Kidney epithelial cell (primary cell): ENCODE measurements at places on chromosomes 16 and 17.

DNA sequence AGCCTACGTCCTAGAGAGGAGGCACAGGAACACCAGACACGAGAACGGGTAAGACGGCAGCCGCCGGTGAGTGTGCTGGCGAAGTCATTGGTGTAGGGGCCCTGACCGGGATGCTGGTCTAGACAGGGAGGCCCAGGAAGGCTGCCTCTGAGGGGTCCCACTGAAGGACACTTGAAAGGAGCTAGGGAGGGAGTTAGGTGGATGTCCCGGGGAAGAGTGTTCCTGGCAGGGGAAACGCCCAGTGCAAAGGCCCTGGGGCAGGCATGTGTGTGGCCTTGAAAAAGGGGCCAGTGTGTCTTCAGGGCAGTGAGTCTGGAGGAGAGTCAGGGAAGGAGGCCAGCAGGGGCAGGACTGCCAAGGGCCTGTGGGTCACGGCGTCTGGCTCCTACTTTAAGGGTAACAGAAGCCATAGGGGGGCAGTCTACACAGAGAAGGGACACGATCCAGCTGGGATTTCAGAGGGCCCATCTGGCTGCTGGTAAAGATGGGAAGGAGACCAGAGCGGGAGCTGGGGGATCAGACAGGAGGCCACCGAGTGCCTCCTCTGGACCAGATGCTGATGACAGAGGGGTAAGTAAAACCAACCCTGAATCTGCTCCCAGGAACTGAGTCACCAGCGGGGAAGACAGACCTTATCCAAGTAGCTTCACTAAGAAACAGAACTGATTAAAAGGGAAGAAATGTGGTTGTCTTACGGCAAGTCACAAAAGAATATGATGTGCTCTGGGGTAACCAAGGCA is 115.9 kb downstream of the LITAF start:
- DNase-seq = no peak

GRCh38 chr17:34584805-34585416 is 5.5 kb downstream of the TMEM132E start:
- no peak for DNase-seq

GRCh38 chr17:29150161-29150560 is 30.0 kb downstream of the MYO18A start:
- DNase-seq = no peak

GRCh38 chr17:74442670-74443515 is 11.0 kb downstream of the GPRC5C start:
- peak; percentile 50 for DNase-seq

DNA sequence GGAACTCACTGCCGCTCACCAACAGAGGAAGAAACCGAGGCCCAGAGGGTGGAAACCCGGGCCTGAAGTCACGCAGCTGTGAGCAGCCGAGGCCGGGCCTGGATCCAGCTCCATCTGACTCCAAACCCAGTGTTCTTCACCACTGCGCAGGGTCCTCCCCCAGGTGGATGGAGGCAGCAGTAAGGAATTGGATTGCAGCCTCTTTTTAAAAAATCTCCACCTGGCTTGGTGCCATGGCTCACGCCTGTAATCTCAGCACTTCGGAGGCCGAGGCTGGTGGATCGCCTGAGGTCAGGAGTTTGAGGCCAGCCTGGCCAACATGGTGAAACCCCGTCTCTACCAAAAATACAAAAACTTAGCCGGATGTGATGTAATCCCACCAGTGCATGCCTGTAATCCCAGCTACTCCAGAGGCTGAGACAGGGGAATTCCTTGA is 177.2 kb downstream of the FOXL1 start:
- DNase-seq = no peak

- no peak for DNase-seq
Measured at GRCh38 chr17:61695779-61696337, 104.8 kb upstream of the NACA2 start.

DNA sequence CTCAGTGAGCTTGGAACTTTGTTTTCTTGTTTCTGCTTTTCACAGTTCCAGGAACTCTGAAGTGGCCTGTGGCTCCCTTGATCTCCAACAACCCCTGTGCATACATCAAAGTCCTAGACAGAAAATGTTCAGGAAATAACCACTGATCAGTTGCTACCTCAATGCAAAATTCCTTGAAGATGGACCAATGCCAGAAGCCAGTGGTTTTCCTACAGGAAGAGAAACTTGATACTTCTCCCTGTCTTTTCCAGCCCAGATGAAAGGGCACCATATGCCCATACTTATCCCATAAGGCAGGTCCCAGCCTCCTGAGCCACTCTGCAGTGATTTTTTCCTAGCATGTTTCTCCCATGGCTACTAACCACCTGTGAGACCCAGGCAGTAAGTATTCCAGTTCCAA is 12.3 kb upstream of the CDRT4 start:
- DNase-seq = no peak

GRCh38 chr16:26396511-26397235 is 670.1 kb upstream of the C16orf82 start:
- no peak for DNase-seq

DNA sequence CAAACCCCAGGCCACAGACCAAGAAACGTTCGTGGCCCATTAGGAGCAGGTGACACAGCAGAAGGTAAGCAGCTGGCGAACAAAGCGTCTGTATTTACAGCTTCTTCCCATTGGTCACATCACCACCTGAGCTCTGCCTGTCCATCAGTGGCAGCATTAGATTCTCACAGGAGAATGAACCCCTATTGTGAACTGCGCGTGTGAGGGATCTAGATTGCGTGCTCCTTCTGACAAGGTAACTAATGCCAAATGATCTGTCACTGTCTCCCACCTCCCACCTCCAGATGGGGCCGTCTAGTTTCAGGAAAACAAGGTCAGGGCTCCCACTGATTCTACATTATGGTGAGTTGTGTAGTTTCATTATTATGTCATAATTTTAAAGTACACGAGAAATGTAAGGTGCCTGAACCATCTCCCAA is 186.3 kb downstream of the CPPED1 start:
- DNase-seq = no peak

DNA sequence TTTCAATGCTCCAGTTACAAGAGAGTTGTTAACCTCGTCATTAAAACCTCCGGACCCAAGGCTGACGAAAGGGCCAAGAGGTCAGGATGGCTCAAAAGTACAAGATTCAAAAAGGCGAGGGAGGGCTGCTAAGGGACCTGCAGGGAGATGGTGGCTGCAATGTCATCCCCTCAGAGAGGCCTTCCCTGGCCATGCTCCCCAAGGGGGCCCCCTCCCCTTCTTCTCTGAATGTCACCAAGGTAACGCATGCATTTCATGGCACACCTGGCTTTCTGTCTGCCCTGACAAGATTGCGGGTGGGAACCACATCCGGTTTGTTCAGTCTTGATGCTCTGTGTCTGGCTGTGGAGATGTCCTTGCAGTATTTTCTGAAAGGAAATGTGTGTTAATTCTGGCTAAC is 89.9 kb downstream of the C16orf78 start:
- DNase-seq = no peak

GRCh38 chr17:51372345-51373004 is 112.1 kb downstream of the UTP18 start:
- DNase-seq = no peak

DNA sequence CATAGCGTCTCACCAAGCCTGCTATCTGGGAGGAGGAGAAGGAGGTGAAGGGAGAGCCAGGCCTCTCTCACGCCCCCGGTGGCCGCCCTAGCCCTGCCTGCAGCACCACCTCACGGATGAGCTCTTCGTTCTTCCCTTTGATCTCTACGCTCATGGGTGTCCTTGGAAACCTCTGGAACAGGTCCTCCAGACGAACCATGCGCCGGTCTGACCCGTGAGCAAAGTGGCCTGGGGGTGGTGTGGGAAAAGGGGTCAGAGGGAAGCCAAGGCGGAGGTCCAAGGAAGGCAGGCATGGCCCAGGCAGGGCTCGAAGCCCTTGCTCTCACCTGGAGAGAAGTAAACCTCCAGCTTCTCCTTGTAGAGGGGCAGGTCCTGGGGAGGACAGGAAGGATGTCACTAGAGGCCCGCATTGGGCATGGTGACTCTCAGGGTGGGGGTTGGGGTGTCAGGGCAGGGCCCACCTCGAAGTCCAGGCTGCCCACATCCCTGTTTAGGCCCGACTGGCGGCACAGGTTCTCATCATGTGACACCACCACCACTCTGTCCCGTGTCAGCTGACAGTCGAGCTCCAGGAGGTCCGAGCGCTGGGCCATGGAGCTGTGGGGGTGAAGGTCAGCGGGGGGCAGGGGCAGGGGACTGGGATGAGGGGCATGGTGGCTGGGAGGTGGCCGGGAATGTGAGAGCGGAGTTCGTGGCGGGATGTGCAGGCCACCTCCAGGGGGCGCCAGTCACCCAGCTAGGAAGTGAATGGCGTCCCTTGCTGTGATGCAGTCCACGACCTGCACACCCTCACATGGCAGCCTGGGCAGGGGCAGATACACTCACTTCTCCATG is 923 bp downstream of the GDPD3 start:
- DNase-seq = no peak

DNA sequence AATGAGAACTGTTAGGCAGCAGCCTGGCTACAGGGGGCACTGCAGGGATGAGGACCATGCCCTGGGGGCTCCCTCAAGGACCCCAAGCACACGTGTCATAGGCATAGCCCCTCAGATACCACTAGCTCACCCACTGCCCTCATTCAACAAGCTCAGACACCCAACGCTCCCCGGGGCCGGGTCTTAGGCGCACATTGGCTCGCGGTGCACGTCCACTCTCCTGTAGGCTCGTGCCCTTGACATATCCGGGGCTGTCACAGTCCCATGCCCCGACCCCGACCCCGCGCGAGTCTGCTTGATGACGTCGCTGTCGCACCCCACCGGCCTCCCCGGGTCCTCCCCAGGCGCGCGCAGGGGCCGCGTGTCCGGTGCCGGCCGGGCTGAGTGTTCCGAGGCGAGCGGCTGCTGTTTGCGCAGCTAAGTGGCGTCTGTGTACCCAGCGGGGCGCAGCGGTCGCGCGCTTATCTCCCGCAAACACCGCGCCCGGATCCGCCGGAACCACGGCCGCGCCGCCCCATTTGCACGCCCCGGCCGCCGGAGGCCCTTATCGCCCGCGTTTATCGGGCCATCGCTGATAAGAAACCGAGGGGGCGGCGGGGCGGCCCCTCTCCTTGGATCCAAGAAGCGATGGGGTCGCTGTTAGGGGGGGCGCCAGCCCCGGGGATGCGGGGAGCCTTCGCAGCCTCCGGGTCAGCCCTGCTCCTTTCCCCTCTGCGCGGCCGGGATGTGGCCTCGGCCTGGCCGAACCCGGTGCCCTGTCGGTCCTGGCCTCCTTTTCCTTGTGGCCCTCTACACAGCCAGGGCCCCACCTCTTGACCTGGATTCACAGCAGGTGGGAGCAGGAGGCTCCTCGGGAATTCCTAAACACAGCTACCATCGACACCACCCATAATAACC is 20.7 kb upstream of the NAGS start:
- DNase-seq = no peak

DNA sequence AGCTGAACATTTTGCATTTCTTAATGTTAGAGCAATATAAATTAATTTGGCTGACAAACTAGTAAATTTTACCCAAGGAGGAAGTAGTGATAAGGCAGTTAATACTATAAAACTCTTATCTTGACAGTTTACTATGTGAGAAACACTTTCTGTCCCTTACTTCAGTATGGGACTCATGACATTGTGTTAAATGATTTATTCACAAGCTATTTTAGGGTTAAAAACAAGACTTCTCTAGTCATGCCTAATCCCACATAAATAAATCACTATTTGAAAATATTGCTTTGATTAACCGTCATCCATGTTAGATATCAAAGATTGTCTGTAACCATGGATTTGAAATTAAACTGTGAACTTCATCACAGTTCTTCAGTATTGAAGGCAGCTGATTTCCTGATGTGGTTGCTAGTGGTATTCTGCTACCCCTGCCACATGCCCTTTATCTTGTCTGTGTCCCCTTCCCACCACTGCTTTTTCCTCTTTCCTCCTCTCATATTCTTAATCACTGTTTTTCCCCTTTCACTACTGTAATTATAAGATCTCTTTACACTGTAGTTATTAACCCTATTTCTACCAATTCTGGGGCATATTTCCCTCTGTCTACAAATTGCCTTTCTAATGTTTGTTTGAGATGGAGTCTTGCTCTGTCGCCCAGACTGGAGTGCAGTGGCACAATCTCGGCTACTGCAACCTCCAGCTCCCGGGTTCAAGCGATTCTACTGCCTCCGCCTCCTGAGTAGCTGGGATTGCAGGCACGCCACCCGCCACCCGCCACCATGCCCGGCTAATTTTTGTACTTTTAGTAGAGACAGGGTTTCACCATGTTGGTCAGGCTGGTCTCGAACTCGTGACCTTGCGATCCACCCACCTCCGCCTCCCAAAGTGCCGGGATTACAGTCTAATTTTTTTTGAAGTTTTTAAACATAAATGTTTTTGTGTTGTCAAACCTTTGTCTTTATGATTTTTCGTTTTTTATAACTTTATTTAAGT is 95.6 kb downstream of the STXBP4 start:
- DNase-seq = no peak

DNA sequence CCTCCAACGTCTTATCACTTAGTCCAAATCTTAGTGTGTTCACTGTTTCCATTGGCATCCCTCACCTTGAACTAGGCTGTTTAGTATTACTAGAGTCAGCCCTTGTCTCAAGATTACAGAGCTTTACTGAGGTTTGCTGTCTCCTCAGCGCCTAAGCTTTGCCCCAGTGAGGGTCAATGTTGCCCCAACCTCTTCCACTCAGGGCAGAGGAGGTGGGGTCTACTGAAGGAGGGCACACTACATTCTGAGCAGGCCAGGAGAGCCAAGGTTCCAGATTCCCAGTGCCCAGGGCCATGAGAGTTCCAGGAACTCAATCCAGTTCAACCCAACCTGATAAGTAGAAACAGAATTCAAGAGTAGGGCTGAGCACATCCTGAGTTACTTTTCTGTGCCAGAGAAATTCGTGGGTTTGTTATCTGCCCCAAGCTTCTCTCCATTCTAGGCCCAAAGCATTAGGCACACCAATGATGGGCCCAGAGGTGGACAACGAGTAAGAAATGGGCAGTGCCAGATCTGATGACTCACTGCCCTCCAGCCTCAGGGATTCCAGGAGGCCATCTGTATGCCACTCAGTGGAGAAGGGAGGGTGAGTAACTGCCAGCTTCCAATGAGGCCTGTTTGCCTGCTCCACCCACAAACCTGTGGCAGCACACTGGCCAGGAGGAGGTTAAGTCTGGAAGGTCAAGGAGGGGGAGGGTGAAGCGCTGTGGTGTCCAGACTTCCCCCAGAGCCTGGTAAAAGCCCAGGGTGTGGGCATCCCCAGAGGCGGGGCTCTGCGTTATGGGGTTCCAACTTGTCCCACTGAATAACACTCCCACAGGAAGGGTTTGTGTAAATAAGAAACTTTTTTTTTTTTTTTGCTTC is 8.2 kb downstream of the TUBG2 start:
- DNase-seq = peak; percentile 79

DNA sequence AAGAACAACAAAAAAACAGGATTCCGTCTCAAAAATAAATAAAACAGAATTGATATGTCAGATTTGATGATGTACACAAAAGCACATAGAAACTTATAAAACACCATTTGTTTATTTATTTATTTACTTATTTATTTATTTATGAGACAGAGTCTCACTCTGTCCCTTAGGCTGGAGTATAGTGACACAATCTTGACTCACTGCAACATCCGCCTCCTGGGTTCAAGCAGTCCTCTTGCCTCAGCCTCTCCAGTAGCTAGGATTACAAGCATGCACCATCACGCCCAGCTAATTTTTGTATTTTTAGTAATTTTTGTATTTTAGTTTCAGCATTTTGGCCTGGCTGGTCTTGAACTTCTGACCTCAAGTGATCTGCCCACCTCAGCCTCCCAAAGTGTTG is 21.4 kb downstream of the BCAS3 start:
- no peak for DNase-seq

- no peak for DNase-seq
Measured at GRCh38 chr17:5069724-5070123, 8.5 kb upstream of the ZFP3 start.

GRCh38 chr17:82128287-82128686 is 30.3 kb upstream of the FASN start:
- DNase-seq = no peak

- no peak for DNase-seq
Measured at GRCh38 chr16:21563676-21564075, 35.7 kb upstream of the METTL9 start.
